ENCODE measurements at places on chromosomes 3 and 15. TPM values are rescaled to one million over a fixed set of nuclear protein-coding genes. Genes with fewer than 3 reads are reported as not detected.
A peak's percentile ranks its signal among the peaks of the same experiment; 100 is the strongest.

Gene TUSC7
- total RNA-seq, result not detected

Gene COL8A1
- total RNA-seq, result 3.7 TPM

DNA sequence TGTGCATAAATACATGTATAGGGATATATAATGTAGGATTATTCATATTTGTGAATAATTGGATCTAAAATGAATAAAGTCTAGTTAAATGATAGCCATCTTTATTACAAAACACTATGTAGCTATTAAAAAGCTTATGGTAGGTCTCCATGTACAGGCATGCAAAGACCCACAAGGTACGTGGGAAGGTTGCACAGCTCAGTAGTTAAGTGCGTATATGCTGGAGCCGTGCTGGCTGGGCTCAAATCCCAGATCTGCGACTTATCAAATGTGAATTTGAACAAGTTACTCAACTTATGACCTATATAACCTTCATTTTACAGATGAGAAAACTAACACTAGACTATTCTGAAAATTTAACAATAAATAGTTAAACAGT lies 100.6 kb downstream of the MYH15 start:
- DNase-seq, result no peak

DNA sequence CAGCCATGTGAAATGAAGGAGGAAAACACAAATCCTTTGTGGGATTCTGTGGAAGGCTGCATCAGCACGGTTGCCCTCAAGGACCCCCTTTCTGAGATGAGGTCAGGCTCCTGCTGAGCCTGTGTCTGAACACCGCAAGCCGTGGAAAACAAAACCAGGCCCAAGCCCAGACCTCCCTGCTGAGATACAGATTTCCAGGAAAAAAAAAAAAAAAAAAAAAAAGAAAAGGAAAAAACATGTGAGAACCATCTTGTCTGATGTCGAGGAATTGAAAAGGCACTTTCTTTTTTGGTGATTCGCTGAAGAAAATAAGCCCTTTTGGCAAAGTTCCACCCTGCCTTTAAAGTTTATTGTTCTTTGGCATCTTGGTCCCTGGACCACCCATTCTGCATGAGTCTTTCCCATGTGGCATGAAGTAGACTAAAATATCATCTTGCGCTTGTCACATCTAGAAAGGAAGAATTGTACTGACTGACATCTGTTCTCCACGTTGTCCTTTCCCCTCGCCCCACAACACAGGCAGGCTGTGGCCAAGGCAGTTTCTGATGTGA lies 117.6 kb downstream of the CHST2 start:
- no peak for DNase-seq

Gene GUCA1C
- not detected for total RNA-seq

Gene KNSTRN
- 12.2 TPM for total RNA-seq

DNA sequence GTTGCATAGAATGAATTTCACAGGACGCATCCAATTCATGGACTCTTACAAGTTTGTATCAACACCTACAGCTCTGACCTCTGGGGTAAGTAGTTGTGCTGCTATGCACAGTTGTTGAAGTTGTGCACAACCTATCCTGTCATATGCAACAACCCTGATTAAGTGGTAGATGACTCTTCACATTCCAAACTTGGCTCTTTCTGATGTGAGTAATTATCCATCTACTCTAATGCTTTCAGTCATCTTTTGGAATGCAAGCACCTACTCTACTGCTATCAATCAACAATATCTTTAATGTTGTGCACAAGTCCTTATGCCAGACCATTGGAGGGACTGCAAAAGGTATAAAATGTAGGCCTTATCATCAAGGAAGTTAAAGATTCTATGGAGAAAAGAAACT lies 921.4 kb downstream of the MCTP2 start:
- no peak for DNase-seq

Gene CHDH
- total RNA-seq, result 46.4 TPM

- DNase-seq, result no peak
Observed at GRCh38 chr3:48552111-48552951, 4.3 kb downstream of the PFKFB4 start.

DNA sequence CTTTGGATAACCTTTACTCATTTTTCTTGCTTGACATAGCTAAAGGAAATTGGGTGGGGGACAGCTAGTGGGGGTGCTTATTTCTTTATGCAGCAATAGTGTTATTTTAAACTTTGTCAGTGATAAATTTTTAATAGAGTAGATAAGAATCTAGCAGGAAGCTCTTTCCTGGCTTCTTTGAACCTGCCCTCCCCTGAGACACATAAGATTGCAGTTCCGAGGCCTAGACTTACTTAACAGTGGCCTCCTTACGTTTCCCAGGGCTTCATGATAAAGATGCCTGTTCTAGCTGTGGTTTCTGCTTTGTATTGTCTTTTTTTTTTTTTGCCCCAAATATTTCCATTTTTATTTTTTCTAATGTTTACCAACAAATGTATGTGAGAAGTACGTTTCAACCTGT lies 170.1 kb downstream of the VPS8 start:
- no peak for DNase-seq

DNA sequence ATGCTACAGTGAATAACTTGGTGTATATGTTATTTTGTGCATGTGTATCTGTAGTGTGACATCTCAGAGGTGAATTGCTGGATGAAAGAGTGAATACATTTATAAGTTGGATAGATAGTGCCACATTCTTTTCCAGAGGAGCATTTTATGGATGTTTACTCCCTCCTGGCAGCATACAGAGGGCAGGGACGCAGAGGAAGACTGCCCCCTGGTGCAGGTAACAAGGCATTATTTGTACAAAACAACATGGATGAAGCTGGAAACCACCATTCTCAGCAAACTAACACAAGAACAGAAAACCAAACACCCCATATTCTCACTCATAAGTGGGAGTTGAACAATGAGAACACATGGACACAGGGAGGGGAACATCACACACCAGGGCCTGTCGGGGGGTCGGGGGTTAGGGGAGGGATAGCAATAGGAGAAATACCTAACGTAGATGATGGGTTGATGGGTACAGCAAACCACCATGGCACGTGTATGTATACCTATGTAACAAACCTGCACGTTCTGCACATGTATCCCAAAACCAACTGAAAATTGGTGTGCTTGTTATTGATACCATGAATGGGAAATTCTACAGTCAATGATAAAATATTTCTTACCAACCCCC lies 57.9 kb upstream of the CTXND1 start:
- no peak for DNase-seq

DNA sequence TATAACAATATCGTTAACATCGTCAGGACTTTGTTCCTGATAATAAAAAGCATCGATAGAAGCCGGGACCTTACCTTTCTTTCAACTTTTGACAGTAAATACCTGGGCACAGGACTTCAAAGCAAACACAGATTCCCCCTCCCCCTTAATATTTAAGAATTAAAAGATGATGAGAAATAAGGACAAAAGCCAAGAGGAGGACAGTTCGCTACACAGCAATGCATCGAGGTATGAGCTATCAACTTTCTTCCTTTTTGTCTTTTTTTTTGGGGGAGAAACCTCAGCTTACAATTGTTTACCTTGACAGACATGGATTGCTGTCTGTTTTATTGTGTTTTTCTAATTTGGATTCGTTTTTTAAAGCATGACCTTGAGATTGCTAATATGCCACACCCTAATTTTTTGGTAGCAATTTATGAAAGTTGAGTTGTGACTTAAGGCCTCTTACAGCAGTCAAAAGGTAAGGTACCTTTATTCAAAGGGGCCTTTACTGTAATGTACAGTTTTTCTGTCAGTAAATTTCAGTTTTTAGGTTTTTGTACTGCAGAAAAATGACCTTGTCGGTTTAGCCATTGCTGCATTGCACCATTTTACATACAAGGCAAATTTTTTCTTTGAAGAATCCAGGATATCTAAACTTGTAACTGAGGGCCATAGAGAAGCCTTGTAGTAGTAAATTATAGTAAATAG lies 1.1 kb downstream of the CHD2 start:
- no peak for DNase-seq

Gene TM4SF4
- total RNA-seq, result 6,086 TPM

Gene MAGI1
- total RNA-seq, result 87.4 TPM

- no peak for DNase-seq
Observed at GRCh38 chr3:25462495-25462894, 34.4 kb downstream of the RARB start.

DNA sequence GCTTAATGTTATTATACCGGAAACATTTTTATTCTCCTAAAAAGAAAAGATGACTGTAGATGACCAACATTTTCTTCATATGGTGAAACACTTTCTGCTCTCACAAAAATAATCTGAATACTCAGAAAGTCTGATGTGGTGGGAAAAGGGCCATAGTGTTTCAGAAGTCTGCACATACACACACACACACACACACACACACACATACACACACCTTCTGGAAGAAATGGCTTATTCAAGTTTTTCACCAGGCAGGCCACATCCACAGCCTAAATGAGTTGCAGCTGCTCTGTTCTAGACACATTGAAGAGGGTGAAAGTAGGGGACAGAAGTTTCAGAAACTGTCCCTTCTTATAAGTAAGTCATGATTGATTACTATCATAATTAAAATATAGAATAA lies 220.0 kb downstream of the ZMAT3 start:
- DNase-seq, result no peak

Gene TRAT1
- total RNA-seq, result 0.78 TPM

GRCh38 chr3:44077267-44077666 lies 164.4 kb upstream of the TOPAZ1 start:
- no peak for DNase-seq

- DNase-seq, result peak; percentile 61
Observed at GRCh38 chr3:197468866-197469382, 86.8 kb downstream of the BDH1 start.

GRCh38 chr3:144586382-144586781 lies 614.8 kb downstream of the DIPK2A start:
- DNase-seq, result no peak

DNA sequence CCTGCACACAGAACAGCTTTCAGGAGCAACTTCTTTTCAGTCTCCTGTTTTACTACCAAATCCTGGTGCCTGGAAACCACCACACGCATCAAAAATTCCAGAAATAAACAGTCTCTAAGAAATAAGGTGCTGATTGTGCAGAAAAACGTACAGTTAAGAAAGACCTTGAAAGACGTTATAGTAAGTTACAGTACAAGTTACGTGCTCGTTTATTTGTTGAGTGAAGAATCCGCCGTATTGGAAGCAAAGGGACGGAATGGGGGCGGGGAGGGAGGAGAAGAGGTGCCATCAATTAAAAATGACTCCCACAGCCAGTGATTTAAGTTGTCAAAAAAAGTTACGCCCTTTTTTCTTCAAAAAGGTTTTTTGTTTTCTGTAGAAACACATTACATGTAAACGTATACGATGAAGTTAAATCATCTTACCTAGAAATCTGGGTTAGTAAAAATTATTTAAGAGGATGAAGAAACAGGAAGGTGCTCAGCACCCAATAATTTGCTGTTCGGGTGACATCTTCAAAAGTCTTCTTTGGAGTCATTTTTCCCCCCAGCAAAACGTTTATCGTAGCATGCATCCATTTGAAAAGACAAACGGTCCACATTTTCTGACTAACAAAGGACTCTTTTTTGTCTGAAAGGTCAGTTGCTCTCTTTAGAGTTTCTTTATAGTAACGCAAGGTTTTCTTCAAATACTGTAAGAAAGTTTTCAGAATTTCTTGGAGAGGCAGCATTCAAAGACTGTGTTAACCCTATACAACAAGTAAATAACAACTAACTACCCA lies 782 bp upstream of the UACA start:
- no peak for DNase-seq

- no peak for DNase-seq
Observed at GRCh38 chr3:43256714-43257461, 29.5 kb upstream of the SNRK start.

Gene MYH15
- total RNA-seq, result not detected

Gene FGF7
- total RNA-seq, result 99.0 TPM

Gene CHRNA7
- total RNA-seq, result 4.2 TPM

Gene ADCY5
- total RNA-seq, result 25.8 TPM

DNA sequence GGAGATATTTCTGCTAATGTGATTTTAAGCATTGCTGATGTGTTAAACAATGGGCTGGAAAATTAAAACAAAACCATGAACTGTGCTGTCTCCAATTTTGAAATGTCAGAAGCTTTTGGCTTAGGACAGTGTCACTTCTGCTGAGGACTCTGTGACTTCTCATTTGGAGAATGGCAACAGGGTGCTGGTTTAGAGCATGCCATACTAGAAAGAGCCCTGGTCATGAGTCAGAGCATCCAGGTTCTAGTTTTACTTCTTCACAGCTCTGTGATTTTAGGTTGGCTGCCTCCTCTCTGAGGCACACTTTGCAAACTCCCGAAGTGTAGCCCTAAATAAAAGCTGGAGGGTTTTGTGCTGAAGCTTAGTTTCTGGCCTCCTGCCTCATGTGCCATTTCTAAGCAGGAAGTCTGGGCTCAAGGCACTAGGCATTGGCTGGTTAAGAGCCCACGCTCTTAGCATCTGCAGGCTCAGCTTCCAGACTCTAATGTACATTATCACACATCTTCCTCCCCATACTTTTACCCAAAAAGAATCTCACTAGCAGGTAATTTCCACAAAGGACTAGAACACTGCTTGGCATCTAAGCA lies 193.8 kb downstream of the CNTN3 start:
- DNase-seq, result no peak

DNA sequence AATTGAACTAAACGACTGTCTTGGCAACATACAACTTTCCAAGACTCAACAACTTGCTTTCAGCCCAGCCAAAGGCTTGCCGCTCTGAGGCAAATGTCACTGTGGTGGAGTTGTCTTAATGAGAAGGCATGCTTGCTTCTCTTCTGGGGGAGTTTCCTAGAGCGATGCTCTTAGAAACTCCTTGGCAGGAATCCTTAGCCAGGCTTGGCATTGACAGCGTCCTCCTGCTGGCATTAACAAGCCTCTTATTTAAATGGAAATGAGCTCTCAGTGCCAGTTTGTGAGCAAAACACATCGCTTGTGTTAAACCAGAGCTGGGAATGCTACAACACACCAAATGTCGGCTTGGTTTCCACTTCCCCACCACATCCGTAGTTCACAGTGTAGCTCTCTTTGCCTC lies 265.5 kb upstream of the TPRG1 start:
- no peak for DNase-seq

Gene SUSD5
- total RNA-seq, result 7.8 TPM

DNA sequence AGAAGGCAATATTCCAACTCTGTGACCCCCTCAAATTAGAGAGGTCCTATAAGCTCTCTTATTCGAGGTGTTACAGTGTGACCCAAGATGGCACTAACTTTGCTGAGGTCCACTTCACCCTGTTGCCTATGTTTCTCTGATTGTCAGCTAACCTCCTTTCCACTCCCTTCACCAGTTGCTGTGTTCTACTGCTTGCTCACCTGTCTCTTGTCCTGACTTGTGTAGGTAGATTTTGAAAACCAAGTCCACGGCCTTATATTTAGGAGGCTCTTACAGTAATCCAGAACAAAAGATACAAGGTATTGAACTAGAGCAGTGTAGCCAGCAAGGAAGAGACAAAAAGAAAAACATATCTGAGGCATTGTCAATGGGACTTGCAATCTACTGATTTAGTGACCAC lies 20.1 kb upstream of the GSK3B start:
- DNase-seq, result no peak

DNA sequence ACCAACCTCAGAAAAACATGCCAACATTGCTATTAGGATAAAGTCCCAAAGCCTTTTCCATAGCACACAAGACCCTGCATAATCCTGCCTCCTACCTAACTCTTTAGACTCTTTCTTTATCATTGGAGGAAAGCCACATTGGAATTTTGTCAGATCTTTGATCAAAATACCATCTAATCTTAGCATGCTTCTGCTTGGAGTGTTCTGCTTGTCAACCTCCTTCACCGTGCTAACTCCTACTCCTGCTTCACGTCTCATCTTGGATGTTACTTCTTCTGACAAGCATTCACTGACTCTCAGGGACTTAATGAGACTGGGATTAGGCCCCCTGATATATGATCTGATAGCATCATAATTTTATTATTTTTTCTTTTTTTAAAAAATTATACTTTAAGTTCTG lies 7.4 kb upstream of the GLCE start:
- DNase-seq, result no peak

Gene MCTP2
- 31.7 TPM for total RNA-seq

Gene CSTA
- 3.6 TPM for total RNA-seq
